ENCODE measurements at places on chromosomes 3 and 15.
A peak's percentile ranks its signal among the peaks of the same experiment; 100 is the strongest.

GRCh38 chr15:65856821-65857455 is 12.4 kb upstream of the RAB11A start:
- DNase-seq: peak; percentile 13

- no peak for DNase-seq
Observed at GRCh38 chr3:36557021-36557707, 176.9 kb downstream of the STAC start.

- no peak for DNase-seq
Observed at GRCh38 chr3:143252931-143253330, 133.4 kb downstream of the CHST2 start.

DNA sequence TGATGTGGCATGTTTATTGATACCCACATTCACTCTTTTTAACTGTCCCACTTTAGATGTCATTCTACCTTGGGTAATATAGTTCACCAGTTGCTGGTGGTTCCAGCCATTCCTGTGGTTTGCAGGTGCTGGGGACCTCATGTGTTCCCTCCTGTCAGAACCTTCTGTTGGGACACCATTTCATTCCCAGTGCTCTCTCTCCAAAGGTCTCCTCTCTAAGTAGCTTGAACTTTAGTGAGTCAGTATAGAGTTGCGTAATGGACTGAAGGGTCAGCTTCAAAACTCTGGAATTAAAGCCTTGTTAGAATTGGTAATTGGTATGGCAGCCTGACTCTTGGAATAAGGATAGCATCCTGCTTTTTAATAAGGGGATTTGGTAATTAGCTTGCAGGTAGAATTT is 108.5 kb downstream of the PLCL2 start:
- no peak for DNase-seq

GRCh38 chr3:126005951-126006350 is 37.0 kb downstream of the ROPN1B start:
- no peak for DNase-seq

GRCh38 chr3:133374708-133375402 is 25.0 kb upstream of the BFSP2 start:
- DNase-seq: no peak

DNA sequence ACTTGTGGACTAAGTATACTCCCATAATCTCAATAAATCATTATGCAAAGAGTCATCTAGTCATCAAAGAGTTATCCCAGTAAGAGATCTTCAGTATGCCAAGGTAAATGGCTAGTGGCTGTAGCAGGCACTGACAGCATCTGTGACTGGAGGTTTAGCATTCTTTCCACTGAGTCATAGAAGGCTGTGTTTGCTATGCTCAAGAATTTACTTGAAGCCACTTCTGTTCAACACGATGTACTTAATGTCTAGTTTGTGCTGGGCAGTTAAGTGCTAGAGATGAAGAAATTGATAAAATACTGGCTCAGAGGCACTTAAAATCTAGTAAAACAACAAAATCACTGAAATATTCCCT is 13.0 kb downstream of the ZBED2 start:
- DNase-seq: no peak

DNA sequence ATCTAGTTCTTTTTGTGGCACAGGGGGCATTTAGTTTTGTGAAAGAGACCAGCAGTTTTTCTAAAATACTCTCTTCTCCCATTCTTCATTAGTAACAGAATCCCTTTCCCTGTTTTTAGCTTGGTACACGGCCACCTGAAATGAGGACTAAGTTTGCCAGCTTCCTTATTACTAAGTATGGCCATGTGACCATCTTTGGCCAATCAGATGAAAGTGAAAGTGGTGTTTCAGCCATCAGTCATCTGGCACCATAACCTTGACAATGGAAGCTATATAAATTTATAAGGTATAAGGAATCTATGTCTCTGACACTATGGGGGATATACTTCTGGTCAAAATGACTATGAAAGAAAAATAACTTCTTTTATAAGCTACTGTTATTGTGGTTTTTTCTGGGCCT is 570.4 kb downstream of the AGBL1 start:
- no peak for DNase-seq

DNA sequence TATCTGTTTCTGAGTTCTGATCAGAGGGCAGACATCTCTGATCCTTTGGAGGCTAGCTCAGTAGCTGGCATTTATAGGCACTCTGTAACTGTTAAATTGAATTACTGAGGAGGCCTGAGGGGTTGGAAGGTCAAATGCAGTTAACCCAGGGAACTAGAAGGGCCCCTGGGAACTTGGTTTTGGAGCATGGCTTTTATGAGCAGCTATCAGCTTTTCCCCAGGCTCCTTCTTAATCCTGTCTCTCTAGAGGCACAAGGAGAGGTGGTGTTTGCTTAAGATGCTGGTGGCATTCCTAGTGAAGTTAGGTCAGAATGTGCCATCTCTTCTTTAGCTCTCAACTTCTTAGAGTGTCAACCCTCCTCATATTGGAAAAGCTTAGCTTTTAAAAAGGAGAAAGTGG is 128.9 kb downstream of the LPP start:
- DNase-seq: no peak

GRCh38 chr3:48856469-48856868 is 8.8 kb upstream of the PRKAR2A start:
- DNase-seq: no peak

GRCh38 chr3:13085081-13085845 is 12.0 kb upstream of the IQSEC1 start:
- DNase-seq: no peak

DNA sequence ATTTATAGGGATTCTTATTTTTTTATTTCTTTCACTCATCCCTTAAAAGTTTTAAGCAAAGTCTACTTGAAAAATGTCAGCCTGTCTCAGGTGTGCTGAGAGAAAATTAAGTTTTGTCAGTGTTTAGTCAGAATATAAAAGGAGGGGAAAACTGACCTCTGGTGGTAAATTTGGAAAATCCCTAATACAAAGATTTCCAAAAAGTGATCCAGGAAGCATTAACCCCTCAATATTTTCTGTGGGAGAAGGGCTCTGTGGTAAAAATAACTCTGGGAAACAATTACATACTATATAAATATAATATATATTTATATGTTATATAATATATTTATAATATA is 41.0 kb upstream of the FRMD4B start:
- DNase-seq: no peak

- DNase-seq: no peak
Observed at GRCh38 chr15:74422652-74423430, 10.9 kb downstream of the SEMA7A start.

GRCh38 chr3:107193116-107193515 is 184.1 kb upstream of the CCDC54 start:
- no peak for DNase-seq

DNA sequence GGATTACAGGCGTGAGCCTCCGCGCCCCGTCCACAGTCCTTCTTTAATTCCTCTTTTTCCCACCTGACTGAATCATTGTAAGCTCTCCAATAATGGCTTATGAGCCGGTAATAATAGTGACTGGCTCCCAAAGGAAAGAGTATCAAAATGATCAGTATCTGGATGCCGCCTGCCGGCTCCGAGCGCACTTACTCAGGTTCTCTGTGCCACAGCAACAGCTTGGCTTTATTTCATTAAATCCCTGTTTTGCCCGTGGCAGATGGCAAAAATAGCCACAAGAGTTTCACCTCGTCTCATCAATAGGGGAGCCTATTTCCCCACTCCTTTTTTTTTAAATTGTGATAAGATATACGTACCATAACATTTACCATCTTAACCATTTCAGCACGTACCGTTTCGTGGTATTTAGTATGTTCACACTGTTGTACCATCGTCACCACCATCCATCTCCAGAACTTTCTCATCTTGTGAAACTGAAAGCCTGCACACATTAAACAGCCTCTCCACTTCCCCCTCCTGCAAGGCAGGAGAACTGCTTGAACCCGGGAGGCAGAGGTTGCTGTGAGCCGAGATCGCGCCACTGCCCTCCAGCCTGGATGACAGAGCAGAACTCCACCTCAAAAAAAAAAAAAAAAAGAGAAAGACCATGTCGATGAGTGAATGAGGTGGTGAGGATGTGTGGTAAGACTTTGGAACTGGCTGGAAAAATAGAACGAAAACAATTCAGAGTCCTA is 80.7 kb upstream of the DLG1 start:
- no peak for DNase-seq

DNA sequence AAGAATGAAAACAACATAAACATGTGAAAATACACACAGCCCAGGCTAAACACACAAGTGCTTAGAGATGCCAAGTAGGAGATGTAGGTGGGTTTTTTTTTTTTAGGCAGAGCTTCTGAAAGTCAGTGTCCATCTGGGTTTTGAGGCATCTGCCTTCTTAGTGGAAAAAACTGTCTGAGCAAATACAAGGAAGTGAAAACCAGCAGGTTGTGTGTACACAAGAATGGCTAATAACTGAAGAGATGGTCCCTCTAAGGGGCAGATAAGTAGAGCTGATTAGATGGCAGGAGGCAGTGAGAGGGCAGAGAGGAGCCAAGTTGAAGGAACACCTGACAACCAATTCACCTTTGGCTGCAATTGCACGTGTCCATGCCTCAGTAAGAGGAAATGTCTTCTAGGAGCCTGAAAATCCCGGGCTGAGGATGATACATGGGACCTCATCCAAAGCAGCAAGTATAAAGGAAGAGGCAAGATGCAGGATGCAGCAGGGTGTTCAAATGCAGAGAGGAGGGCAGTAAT is 34.9 kb downstream of the CYP19A1 start:
- DNase-seq: no peak

GRCh38 chr3:129695230-129695629 is 88.8 kb upstream of the PLXND1 start:
- no peak for DNase-seq

DNA sequence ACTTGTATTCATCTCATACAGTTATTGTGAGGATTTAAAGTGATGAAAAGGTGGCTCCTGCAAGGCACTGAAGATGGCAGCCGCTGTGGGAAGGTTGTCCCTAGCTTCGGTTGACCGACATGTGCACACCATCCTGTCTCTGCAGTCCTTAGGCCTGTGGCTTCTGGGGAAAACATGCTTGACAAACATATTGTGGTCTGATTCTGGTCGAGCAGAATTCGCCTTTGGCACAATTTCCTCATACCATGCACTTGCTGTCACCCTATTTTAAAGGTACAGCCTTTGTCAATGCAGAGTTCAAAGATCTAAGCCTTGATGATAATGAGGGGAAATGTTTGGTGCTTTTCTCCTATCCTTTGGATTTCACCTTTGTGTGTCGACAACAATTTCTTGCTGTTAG is 50.9 kb downstream of the PRICKLE2 start:
- no peak for DNase-seq

DNA sequence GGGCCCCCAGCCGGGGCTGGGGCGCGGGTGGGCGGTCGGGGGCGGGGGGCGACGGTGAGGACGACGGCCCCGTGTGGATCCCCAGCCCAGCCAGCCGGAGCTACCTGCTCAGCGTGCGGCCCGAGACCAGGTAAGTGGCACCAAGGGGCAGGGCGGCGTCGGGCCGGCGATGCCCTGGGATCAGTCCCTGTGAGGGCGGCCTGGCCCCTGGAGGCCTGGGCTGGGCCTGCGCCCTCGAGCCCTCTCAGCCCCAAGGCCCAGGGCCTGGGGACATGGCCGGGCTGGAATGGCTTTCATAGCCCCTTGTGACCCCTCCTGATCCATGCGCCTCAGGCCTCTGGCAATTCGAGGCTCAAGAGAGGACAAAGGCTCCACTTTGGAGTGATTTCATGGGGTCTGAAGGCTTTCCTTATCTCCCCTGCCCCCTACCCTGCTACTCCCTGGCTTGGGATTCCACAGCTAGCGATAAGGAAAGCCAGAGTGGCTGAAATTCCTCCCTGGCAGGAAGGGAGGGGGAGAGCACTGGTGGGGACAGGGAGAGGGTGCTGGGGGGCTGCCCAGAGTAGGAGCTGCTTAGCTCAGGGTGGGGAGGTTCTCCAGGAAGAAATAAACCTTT is 418 bp downstream of the ALPK3 start:
- no peak for DNase-seq

- no peak for DNase-seq
Observed at GRCh38 chr3:71491154-71491752, 92.3 kb downstream of the FOXP1 start.

- no peak for DNase-seq
Observed at GRCh38 chr3:38268522-38268921, 2.9 kb downstream of the SLC22A13 start.

DNA sequence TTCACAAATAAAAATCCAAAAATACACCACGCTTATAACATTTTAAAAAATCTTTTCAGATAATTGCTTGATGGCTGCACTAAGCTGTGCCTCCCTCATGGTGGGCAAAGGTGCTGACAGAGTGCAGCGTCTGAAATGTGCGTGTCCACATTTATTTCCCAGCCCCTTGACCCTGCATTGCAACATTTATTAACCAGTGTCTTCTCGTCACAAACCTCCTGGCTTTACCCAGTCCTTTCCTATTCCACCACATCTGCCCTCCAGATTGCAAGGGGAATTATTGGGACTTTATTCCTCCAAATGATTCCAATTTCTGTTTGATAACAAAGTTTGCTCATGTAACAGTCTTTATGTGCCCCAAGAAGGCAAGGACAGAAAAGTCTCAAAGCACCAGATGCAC is 5.5 kb downstream of the RASGRP1 start:
- no peak for DNase-seq

GRCh38 chr3:187906416-187906815 is 161.1 kb upstream of the BCL6 start:
- no peak for DNase-seq

DNA sequence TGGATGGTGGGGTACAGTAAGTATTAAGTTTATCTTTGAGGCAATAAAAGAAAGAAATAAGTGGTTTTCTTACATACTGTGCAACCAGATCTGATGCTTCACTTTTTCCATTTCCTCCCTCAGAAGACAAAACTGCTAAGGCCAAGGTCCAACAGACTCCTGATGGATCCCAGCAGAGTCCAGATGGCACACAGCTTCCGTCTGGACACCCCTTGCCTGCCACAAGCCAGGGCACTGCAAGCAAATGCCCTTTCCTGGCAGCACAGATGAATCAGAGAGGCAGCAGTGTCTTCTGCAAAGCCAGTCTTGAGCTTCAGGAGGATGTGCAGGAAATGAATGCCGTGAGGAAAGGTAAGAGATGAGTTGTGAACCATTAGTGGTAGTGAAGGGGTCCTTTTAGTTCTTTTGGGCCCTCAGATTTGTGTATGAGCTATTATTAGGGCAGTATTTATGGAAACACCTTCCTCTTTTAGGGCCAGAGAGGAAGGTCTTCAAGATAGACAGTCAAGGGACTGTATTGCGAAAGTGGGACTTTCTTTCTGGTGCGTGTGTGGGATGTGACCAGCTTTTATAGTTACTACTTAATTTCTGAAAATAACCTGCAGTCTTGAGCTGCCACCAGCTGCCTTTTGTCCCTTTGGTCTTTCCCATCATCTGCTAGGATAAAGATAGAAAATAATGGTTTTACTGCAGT is 4.6 kb downstream of the ALAS1 start:
- DNase-seq: no peak

- DNase-seq: no peak
Observed at GRCh38 chr15:60894347-60894746, 334.8 kb downstream of the RORA start.

All from NCI-H1694 treated with DMSO at 0.1 percent for 48 hours (cell line).